ENCODE measurements at places on chromosomes 11 and 22.

DNA sequence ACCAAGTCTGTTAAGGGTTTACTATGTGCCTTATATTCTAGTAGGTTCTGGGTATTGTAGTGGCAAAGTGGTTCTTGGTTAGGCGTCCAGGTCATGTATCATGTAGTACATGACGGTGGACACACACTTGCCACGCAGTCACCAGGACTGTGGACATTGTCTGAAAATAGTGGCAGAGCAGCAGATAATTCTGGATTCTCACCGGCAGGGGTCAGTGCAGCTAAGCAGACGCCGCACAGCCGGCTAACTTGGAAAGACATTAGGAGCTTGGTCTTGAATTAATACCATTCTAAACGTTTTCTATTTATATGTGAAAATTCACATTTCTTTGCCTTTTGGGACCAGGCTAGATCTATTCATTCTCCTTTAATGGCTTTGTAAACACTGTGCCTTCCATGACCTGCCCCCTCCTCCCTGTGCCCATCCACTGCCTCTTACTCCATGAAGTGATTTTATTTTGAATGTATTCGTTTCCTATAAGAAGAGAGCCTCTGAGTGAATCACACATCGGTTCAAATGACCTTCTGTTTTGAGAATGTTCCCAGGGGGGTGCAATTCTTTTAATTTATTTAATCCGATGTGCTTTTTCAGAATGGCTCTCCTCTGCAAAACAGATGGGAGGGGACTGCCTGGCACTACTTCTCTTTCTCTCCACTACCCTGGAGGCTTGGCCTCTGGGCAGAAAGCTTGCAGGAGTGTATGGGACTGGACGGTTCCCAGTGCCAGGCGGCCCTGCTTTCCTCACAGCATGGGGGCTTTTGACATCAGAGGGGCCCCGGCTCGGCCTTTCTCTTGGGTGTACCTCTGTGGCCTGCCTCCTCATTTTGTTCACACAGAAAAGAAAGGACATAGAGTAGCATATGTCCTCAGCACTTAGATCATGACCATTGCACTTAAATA is 378.0 kb downstream of the NTM start:
- DNase-seq, result peak; percentile 18

- no peak for DNase-seq
These were observed 313.1 kb upstream of the PITPNB start for GRCh38 chr22:28232204-28232603.

DNA sequence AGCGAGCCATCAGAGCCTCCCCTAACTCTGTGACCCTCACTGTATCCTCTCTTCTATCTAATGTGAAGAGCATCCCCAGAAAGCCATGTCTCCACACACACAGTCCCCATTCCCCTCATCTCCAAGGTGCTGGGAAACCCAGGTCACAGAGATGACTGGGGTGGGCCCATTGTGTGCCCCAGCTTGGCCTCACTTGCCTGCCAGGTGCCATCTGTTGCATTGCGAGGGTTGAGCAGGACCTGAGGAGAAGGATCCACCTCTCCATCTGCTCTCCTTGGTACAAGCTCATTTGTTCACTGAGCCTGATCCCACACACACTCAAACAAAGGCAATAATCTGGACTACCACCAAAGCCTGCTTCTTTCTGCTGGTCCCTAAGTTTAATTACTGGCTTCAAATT is 118.8 kb downstream of the SPATA19 start:
- DNase-seq, result no peak

- no peak for DNase-seq
These were observed 22.4 kb downstream of the SIK2 start for GRCh38 chr11:111624608-111625007.

DNA sequence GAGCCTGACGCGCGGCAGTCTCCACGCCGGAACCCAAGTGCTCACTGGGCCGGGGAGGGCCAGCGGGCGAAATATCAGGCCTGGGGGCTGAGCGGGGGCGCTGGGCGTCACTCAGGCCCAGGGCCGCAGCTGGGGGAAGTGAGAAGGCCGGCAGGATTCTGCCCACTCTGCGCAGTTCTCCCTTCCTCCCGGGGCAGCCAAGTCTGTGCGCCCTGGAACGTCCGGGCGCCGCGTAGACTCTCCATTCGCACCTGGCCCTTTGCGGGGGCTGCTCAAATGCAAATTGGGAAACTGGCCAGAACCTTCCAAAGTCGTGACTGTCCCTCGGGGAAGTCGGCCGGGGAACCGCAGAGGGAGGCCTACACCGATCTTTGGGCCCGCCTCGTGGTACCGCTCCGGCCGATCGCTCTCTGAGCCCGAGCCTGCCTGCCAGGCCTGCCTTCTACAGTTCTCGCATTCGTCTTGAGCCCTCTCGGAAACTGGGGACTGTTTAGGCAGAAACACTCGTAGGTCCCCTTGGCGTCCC is 2.2 kb upstream of the SLC6A5 start:
- no peak for DNase-seq

- no peak for DNase-seq
These were observed 763.9 kb downstream of the NTM start for GRCh38 chr11:132134322-132134721.

DNA sequence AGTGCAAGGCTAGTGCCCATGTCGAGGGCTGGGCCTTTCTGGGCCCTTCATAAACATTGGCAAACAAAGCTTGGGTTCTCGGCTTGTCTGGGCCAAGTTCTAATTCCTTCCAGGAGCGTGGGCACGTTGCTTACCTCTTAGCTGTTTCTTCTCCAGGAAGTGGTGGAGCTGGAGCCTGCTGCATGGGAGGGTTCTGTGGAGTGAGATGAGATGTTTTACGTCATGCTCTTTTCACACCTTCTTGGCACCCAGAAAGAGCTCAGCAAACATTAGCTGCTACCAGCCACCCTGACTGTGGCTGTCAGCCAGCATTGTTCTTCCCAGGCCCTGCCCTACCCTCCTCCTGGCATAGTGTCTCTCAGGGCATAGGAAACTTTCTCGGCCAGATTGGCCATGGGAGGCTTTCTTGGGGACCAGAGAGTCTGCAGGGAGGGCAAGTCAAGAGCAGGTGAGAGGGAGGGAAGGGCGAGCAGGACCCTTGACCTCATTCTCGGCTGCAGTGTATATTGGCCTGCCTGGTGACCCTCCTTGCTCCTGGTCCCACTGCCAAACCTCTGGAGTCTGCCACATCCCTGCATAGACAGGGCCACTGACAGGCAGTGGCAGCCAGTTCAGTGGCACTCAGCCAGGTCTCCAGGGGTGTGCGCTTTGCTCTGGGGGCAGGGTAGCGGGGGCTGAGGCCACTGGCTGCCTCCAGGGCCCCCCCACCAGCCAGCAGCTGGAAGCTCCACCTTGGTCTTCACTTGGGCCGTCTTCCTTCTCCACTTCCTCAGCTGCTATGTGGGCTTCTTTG is 98.8 kb downstream of the BCR start:
- DNase-seq, result peak; percentile 43

DNA sequence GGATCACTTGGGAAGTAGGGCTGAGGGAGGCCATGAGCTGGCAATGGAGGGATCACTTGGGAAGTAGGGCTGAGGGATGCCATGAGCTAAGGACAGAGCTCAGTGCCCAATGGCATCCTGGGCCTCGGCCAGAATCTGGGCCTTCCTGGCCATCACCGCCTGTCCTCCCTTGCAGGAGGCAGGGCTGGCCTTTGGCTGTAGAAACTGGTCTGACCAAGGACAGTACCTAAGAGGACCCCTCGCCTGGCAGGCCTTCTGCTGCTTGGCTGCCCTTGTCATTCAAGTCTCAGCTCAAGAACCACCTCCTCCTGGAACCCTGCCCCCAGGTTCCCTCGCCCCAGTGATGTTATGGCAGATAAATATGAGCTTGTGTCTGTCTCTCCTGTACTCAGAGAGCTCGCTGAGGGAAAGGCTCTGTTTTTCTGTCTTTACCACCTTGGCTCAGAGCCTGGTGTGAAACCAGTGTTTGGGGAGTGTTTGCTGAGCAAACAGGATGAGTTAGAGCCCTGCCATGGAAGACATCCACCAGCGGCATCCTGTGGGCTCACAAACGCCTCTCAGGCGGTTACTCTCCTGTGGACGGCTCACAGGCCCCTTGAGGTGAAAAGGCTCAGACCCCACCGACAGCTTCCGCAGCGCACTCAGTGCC is 19.3 kb upstream of the RASL10A start:
- DNase-seq, result no peak

DNA sequence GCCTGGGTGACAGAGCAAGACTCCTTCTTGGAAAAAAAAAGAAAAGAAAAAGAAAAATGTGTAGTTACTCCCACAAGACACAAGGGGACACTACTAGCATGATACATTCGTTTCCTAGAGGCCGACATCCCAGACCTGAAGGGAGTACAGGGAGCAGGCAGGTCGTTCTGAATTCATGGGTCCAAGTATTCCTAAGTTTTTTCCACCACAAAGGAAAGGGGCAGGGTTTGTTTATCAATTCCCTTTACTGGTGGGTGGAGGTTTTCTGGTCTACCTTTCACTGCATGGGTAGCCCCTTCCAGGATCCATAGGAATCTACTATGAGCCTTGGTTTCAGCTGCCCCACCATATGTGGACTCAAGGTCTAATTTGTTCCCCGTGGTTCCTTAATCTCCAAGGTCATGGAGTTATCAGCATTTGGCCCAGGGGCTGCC is 11.8 kb downstream of the TIGD3 start:
- DNase-seq, result peak; percentile 74

DNA sequence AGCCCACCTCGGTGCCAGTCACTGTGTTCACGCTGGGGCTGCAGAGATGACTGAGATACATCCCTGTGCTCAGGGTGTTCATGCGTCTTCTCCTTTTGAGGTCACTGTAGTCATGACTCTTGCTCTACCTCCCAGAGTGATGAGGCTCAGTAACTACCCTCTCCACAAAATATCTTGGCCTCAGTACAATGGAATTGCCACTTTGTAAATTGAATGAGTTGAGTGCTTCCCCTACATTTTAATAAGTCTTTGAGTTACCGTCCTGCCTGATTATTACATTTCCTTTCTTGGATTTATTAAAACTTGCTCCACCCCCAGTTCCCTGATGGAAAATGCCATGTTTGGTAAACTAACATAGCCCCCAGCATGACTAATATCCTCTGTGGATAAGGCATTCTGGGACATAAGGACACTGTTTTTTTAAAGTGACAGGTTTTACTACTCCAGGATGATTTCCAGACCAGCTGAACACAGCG is 15.9 kb downstream of the PRSS23 start:
- no peak for DNase-seq

- DNase-seq, result no peak
These were observed 2.0 kb downstream of the KCNE3 start for GRCh38 chr11:74465291-74465708.

DNA sequence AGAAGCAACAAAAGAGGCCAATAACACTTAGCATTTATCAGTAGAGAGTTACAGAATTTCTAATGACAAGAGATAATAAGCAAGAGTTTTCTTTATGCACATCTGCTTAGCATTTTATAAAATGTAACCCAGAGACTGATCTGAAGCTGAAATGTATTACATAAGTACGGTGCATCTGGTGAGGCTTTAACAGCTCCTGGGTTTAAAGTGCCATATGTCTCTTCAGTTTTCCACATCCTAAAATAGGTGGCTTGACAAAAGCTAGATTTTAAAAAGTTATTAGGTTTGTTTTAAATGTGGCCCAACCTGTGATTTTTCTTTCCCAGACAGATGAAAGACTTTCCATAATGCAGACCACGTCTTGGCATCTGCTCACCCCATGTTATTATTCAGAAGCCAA is 620.7 kb upstream of the ARHGAP42 start:
- no peak for DNase-seq

DNA sequence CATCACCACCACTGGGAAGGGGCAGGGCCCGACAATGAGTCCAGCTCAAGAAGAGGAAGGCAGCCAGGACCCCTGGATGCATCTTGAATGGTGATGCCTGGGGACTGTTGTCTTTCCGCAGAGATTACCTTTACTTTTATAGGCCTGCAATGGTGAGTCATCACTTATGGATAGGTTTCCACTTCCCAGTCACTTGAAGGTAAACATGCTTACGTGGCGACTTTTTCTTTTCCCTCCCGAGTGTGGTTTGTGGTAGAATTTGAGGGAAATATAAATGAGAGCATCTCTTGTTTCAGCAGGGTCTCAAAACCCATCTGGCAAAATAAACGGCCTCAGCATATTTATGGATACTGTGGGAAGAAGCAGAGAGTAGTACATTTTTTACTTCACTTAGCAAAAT is at the start of gene MMP13:
MMP13 (minus strand) TSS at position 109 of the 400 bp plus-strand sequence; CDS start at position 82, 27 bp downstream.
- DNase-seq, result no peak

DNA sequence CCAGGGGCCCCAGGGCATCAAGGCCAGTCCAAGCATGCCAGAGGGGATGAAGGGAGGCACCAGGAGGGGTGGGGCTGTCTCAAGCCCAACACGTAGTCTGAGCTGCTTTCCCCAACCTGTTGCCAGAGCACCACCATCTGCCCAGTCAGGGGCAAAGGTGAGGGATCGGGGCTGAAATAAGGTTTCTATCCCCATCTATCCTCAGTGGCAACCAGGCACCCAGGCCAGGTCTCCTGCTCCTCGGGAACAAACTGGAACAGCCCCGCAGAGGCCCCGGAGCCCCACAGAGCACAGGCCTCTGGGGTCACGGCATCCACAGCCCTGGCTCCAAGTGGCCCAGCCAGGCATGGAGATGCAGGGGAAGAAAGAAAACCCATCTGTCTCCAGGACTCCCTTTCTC is 19.3 kb downstream of the STARD10 start:
- no peak for DNase-seq

Data from CD4-positive, alpha-beta T cell treated with Interleukin-10 for 1 hour (primary cell).